ENCODE measurements at places on chromosomes 1 and 21. TPM values are rescaled to one million over a fixed set of nuclear protein-coding genes. Genes with fewer than 3 reads are reported as not detected.

HS2ST1 gene
- total RNA-seq = 53.1 TPM

NPHS2 gene
- not detected for total RNA-seq

RNF2 gene
- total RNA-seq = 32.3 TPM

BEND5 gene
- total RNA-seq = not detected

NBPF10 gene
- 2.0 TPM for total RNA-seq

MANEAL gene
- total RNA-seq = 1.8 TPM

UMODL1 gene
- total RNA-seq = not detected

TMEM50A gene
- total RNA-seq = 129 TPM

NHLH1 gene
- not detected for total RNA-seq

LAMC2 gene
- 2.3 TPM for total RNA-seq

NUP210L gene
- 0.15 TPM for total RNA-seq

PGLYRP3 gene
- total RNA-seq = not detected

MPZ gene
- total RNA-seq = 0.87 TPM

HSD3B1 gene
- not detected for total RNA-seq

FCRLA gene
- total RNA-seq = 1.5 TPM

HSPG2 gene
- 345 TPM for total RNA-seq

LRRC7 gene
- total RNA-seq = under 0.01 TPM

BTBD19 gene
- 3.9 TPM for total RNA-seq

SPRR2A gene
- total RNA-seq = not detected

TMPRSS2 gene
- total RNA-seq = not detected

ELAPOR1 gene
- total RNA-seq = 0.33 TPM

OR2L5 gene
- not detected for total RNA-seq

IGSF5 gene
- not detected for total RNA-seq

C1orf185 gene
- total RNA-seq = not detected

DUSP10 gene
- total RNA-seq = 85.5 TPM

All from smooth muscle cell of trachea (primary cell).